ENCODE measurements at places on chromosomes 3 and 15. TPM values are rescaled to one million over a fixed set of nuclear protein-coding genes. Genes with fewer than 3 reads are reported as not detected.

Gene RAD51
- 67.1 TPM for total RNA-seq

- DNase-seq, result no peak
Measured at GRCh38 chr3:71497971-71498444, 85.5 kb downstream of the FOXP1 start.

Gene GRAMD1C
- 0.64 TPM for total RNA-seq

Gene MORC1
- not detected for total RNA-seq

DNA sequence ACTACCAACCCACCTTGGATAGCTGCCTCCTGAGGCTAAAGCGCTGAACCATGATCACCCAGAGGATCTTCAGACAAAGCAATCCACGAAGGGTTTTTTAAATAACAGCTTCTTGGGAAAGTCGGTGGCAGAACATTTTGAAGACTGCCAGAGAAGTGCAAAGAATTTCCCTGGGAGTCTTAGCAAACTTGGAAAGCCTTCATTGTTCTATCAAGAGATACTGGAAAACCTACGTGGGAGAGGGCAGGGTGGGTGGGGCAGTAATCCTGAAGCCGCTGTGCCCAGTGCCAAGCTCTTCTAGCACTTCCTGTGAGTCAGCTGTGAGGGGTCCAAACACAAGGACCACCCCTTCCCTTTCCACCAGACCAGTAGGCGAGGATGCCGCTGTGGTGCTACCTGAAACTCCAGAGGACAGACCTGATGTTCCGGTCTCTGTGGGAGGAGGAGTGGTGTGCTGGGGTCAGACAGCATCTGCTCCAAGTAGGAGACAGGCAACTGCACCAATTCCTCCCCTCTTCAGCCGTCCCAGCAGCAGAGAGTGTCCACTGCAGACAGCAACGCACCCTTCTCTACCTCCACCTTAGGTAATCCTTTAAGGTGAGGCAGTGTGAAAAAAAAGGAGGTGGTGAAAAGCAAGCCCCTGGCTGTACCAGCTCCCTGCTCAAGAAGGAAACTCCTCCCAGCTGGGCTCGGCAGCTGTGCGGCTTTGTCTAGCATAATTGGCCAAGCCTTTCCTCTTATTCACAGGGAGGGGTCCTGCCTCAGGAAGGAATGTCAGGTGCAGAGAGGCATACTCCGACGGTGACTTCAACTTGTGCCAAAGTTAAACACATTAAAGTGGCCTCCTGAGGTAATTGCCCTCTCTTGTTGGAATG is 99.0 kb downstream of the TMCC1 start:
- DNase-seq, result peak; percentile 9

Gene ZMYND10
- total RNA-seq, result 0.94 TPM

GRCh38 chr3:133209871-133210550 is 171.8 kb downstream of the TMEM108 start:
- no peak for DNase-seq

GRCh38 chr15:100207053-100207452 is 134.7 kb downstream of the ADAMTS17 start:
- no peak for DNase-seq

- no peak for DNase-seq
Measured at GRCh38 chr3:53217175-53217574, 38.6 kb downstream of the TKT start.

GRCh38 chr3:190865419-190865818 is 2.9 kb upstream of the GMNC start:
- DNase-seq, result no peak

Gene ZNF501
- 1.5 TPM for total RNA-seq

Gene PLCH1
- total RNA-seq, result 0.12 TPM

GRCh38 chr3:105243076-105243475 is 123.6 kb upstream of the ALCAM start:
- no peak for DNase-seq

DNA sequence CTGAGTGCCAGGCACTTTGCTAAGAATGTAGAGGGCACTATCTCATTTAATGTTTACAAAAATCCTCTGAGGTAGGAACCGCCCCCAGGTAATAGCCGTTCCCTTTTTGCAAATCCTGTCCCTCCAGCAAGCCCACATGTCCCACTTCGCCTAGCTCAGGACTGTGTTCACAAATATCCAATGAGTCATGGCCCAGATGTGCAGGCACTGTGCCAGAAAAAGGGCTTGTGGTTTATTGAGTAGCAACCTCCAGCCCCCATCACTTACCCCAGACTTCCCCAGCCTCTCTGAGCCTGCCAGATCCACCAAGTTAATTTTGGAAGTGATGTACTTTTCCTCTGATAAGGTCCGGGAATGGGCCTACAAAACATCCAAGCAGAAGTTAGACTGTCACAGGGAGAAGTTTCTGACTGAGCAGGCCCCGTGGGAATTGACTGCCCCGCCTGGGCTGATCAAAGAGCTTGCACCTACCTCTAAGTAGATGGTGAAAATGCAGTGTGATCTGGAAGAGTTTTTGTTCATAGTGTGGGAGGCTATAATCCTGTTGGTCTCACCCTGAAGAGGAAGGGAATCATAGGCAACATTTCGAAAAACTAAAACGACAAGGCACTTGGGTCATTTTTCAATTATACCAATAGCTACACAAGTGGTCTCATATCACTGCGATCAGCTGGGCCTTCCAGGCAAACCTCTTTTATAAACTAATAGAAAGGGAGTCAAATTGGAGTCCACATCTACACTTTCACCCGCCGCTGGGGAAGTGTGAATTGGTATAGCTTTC is 15.7 kb downstream of the KIF9 start:
- peak; percentile 53 for DNase-seq

Gene SKOR1
- 0.12 TPM for total RNA-seq

GRCh38 chr3:143040261-143040879 is 39.0 kb downstream of the U2SURP start:
- DNase-seq, result no peak

DNA sequence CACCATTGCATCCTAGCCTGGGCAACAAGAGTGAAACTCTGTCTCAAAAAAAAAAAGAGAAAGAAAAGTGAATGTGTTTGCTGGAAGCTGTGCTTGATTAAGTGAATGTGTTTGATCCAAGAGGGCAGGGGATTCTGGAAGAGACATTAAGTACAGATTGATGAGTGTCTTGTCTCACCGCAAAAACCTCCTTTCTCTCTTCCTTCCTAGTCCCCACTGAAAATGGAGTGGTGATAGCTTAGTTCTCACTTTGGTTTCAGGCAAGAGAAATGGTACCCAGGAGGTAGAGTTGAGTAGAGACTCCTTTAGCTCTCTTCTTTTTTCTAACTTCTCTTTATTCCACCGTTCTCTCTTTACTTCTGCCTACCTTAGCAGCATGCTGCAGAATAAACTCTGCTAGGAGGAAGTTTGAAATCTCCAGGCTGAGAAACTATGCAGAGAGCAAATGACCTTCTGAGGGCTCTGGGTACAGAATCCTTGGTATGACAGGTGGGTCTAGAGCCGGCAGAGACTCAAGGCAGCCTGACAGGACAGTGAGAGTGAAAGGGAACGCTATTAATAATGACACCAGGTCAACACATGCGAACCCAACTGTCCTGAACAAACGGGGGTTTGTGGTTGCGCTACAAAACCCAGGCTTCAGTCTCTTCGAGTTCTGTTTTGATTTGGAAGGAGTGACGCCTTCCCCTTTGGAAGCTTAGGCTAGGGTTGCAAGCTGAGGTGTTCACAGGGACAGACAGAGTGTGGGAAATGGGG is 74.9 kb downstream of the SMAD3 start:
- DNase-seq, result no peak

Gene IFT57
- total RNA-seq, result 29.4 TPM

DNA sequence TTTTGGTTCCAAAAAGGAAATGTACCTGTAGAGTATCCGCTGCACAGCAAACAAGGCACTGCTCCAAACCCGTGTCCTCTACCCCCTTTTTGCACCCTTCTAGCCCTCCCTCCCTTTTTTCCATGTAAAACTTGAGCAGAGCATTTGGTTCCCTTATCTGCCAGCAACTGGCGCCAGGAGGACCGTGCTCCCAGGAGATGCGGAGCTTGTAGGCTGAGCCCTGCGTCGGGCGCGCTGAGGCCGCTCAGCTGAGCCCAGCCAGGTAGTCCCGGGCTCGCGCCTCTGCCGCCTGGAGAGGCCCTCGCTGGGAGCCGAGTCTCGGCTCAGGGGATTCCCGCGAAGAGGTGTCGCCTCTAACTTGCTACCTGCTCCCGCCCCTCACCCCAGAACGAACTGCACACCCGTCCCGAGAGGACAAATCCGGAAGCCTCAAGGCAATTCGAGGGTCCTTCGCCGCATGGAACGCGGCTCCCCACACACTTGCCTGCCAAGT is 575 bp downstream of the TRPM7 start:
- peak; percentile 86 for DNase-seq

- no peak for DNase-seq
Measured at GRCh38 chr3:195013411-195014361, 257.3 kb downstream of the XXYLT1 start.

DNA sequence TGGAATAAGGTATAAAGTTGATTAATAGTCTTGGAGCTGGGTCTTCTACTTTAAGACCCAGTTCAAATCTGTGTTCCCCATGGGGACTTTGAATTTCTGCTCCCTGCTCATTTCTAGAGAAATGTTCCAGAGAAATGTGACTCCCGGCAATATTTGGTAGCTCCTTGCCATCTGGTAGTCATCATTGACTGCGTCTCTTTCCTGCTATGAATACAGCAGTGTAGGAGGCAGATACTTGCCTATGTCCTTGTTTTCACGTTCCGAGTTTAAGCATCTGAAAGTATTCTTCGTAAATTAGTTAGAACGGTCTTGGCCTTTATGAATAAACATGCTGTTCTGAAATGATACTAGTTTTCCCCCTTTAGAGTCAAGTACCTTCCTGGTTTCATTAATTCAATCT is 352.9 kb downstream of the PTPRG start:
- DNase-seq, result no peak

Gene CD276
- 3.7 TPM for total RNA-seq

GRCh38 chr15:62946940-62947339 is 95.6 kb upstream of the TPM1 start:
- no peak for DNase-seq

- DNase-seq, result no peak
Measured at GRCh38 chr15:68787609-68788263, 33.0 kb downstream of the ANP32A start.

Gene FES
- 21.1 TPM for total RNA-seq

DNA sequence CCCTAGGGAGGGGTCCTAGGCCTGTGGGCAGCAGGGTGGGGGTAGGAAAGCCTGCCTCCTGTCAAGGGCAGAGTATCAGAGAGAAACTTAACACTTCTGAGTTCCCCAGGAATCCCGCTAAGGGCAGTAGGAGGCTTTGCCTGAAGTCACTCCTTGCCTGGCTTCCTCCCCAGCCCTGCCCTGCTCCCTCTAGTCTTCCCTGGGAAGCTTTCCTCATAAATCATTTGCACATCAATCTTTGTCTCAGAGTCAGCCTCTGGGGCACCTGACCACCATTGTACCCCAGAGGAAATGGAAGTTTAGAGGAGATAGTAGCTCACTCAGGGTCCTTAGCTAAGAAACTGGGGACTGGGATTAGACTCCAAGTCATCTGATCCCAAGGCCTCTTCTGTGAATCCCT is 129.4 kb upstream of the TLE3 start:
- no peak for DNase-seq

DNA sequence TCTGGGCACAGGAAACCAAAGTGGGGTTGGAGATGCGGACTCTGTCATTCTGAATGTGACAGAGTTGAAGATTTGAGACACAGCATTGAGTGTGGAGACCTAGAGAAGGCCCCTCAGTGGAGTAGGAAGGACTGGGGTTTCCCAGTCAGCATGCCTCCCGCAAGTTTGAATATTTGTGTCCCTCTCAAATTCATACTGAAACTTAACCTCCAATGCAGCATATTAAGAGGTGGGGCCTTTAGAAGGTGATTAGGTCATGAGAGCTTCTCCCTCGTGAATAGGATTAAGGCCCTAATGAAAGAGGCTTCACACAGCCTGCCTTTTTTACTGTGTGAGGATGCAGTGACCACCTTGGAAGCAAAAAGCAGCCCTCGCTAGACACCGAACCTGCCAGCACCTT is 8.0 kb downstream of the HDDC3 start:
- peak; percentile 61 for DNase-seq

Gene BSN
- total RNA-seq, result 0.07 TPM

- no peak for DNase-seq
Measured at GRCh38 chr3:197430934-197431333, 124.8 kb downstream of the BDH1 start.

Gene AQP9
- 0.26 TPM for total RNA-seq

Data from activated CD4-positive, alpha-beta memory T cell treated with anti-CD3 and anti-CD28 coated beads for 36 hours (primary cell).